ENCODE measurements at places on chromosomes 5 and 9. TPM values are rescaled to one million over a fixed set of nuclear protein-coding genes. Genes with fewer than 3 reads are reported as not detected.

Gene GPR151
- not detected for total RNA-seq

Gene POLE3
- 81.7 TPM for total RNA-seq

Gene CCNH
- 56.2 TPM for total RNA-seq

Gene FBP1
- 0.31 TPM for total RNA-seq

Gene MFAP3
- 23.0 TPM for total RNA-seq

Gene SPATA31E1
- not detected for total RNA-seq

Gene GNPDA1
- 41.0 TPM for total RNA-seq

Gene NOL8
- 51.7 TPM for total RNA-seq

Gene FANCC
- total RNA-seq = 19.0 TPM

Gene WNT8A
- total RNA-seq = not detected

Gene CNTFR
- total RNA-seq = not detected

Gene MARCOL
- not detected for total RNA-seq

Gene ST8SIA4
- total RNA-seq = 35.8 TPM

Gene F2RL2
- total RNA-seq = not detected

Gene AK8
- 0.39 TPM for total RNA-seq

Gene ZSWIM6
- 2.5 TPM for total RNA-seq

Gene PCDHGA11
- not detected for total RNA-seq

Gene CCNI2
- 9.5 TPM for total RNA-seq

Gene OLFM1
- not detected for total RNA-seq

Gene KCNIP1
- total RNA-seq = not detected

Gene SLC22A5
- total RNA-seq = 3.5 TPM

Gene BTNL3
- total RNA-seq = not detected

Gene SLC34A1
- 2.1 TPM for total RNA-seq

Gene SMIM33
- 0.65 TPM for total RNA-seq

Gene SNCAIP
- not detected for total RNA-seq

Gene PALM2AKAP2
- not detected for total RNA-seq

Gene C9orf50
- total RNA-seq = not detected

Gene ADAMTS6
- total RNA-seq = 1.8 TPM

Gene LSM11
- 5.7 TPM for total RNA-seq

Gene PCDHB9
- not detected for total RNA-seq

Gene PLCXD3
- total RNA-seq = not detected

Gene TMEM252
- total RNA-seq = not detected

Gene NR6A1
- total RNA-seq = 0.18 TPM

Gene DYNC2I2
- 68.9 TPM for total RNA-seq

Gene CEL
- total RNA-seq = 2.4 TPM

Gene TMEM38B
- total RNA-seq = 7.5 TPM

Gene PCSK1
- total RNA-seq = not detected

Gene IFNA2
- total RNA-seq = not detected
